ENCODE measurements at places on chromosomes 1 and 21.

DNA sequence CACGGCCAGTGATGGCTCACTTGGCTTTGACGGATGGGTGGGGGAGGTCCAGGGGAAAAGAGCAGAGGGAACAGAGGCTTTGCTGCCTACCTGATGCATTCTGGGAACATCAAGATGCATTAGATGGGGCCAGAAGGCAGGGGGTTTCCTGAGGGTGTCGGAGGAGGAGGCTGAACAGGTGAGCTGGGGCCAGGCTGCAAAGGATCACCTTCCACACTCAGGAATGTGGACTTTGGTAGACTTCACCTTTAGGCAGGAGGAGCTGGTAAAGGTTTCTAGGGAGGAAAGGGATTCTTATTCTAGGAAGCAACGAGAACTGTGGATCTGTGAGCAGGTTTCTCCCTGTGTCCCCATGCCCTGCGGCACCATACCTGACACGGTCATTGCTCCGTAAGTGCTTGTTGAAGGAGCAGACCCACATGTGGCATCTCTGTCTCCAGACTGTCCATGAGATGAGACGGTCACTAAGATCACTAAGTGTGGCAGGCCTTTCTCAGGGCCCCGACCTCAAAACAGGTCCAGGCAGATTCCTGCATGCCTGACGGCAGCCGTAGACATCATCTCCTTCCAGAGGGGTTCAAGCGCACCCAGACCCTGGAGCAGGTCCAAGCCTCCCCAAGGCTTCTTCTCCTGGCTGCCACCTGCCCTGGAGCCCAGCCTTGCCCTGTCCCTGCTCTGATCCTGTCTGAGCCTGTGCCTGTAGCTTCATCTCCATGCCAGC lies 89.1 kb upstream of the SLC25A33 start:
- no peak for DNase-seq

DNA sequence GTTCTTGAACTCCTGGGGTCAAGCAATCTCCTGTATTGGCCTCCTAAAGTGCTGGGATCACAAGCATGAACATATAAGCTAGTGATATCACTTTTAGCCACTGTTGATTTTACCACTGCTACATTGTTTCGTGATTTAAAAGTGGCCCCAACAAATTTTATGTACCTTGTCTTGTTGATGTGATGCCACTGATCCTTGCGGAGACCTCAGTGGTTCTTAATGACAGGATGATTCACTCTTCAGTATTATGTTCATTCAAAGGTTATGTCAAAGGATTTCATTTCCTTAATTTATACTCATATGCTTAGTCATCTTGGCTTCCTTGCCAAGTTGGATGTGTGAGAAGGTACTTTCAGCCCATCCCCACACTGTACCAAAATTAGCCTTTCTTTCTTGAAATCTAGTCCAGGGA lies 12.1 kb downstream of the PRKACB start:
- DNase-seq: no peak

DNA sequence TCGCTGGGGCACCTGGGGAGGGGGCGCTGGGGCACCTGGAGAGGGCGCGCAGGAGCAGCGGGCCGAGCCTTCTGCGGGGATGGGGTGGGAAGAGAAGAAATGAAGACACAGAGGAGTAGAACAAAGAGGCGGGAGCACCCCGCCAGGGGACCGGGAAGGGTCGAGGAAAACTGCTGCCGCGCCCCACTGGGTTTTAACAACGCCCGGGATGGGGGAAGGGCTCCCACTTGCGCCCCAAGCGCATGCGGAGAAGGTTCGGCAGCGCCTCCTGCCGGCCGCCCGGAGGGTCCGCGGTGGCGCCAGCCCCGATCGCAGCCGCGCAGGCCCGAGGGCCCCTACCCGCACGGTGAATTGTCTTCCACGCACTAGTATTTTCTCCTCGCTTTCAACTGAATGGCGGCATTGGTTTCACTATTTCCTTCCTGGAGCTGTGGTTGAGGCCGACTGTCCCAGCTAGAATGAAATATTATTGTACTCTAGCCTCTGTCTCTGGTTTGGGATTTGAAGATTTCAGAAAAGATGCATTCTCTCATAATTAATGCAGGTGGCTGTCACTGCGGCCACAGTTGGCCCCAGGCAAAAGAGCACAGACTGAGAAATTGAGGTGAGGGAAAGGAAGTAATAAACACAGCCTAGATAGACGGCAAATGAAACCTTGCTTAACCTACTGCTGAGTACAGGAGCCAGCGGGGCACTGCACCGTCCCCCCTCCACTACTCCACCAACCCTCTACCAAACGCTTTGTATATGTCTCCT lies 57.3 kb downstream of the MAB21L3 start:
- peak; percentile 81 for DNase-seq

- no peak for DNase-seq
Measured at GRCh38 chr1:225651376-225651871, 1.5 kb downstream of the ENAH start.

DNA sequence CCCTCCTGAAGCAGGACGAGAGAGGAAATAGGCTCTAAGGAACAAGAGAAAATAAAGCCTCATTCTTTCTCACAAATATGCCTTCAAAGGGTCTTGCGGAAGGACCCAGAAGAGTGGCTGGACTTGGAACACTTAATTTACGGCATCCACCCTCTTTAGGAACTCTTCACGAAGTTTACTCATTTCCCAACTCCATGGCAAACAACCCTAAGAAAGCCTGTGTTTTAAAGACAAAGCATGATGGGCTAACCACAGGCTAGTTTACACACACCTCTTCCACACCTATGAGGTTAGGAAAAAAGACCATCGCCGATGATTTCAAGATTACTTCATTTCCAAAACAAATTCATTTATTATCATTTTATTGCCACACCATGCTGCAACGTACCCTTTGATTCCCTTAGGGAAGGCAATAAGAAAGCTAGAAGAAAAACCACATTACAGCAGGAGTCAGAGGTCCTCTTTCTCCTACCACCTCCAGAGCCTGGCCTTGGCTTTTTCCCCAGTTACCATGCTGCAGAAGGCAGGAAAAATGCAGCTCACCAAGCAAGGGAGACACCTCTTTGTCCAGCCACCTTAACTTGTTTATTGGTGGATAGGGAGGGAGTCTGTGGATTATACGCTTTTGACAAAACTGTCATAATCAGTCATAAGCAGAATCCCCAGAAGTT lies 29.6 kb downstream of the CHI3L2 start:
- no peak for DNase-seq

- DNase-seq: no peak
Measured at GRCh38 chr21:17931080-17931479, 111.9 kb upstream of the C21orf91 start.

DNA sequence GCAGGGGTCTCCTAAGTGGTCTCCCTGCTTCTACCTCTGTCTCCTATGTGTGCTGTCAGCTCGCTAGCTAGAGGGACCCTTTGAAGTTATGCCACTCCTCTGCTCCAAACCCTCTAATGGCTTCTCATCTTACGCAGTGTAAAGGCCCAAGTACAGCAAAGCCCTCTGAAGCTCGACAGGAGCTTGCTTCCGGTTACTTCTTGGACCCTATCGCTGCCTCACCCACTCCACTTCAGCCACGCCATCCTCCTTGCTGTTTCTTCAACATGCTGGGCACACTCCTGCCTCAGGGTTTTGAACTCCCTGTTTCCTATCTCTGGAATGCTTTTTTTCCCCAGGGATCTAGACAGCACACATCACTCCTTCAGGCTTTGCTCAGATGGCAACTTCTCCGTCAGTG lies 102.3 kb upstream of the F3 start:
- DNase-seq: no peak

DNA sequence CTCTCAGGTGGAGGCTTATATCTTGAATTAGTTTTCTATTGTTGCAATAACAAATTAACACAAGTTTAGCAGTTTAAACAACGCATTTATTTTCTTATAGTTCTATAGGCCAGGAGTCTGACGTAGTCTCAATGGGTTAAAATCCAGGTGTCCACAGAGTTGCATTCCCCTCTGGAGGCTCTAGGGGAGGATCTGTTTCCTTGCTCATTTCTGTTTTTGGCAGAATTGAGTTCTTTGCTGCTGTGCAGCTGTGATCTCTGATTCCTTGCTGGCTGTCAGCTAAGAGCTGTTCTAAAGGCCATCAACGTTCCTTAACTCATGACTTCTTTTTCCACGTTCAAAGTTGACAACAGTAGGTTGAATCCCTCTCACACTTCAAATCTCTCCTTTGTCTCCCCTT lies 31.8 kb downstream of the S100A10 start:
- DNase-seq: no peak

- no peak for DNase-seq
Measured at GRCh38 chr1:99917214-99917613, 52.6 kb upstream of the SLC35A3 start.

GRCh38 chr1:160166166-160166868 lies 14.9 kb downstream of the ATP1A4 start:
- DNase-seq: no peak

DNA sequence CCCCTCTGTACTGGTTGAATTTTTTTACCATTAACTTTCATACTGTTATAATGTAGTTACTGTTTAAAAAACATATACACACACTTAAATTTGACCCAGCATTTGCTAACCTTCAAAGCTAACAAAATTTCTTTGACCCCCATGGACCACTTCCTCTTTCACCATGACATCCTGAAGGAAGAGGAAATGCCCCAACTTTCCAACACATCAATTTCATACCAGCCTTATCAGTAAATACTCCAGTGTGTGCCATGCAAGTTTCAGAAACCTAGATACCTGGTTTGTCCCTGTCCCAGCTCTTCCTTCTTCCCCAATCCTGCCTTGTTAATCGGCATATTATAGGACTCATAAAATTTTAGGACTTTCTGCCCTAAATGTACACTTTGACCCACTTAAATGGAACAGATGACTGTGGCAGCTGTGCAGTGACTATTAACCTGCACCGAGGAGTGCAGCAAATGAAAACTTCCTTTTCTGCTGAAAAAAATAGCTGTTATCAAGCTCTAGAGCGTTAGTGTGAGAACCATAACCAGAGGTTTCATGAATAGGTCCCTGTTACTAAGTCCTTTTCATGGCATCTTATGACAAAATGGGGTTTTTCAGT lies 54.1 kb downstream of the DTL start:
- DNase-seq: no peak

GRCh38 chr1:154351363-154352068 lies 26.2 kb downstream of the ATP8B2 start:
- DNase-seq: no peak

DNA sequence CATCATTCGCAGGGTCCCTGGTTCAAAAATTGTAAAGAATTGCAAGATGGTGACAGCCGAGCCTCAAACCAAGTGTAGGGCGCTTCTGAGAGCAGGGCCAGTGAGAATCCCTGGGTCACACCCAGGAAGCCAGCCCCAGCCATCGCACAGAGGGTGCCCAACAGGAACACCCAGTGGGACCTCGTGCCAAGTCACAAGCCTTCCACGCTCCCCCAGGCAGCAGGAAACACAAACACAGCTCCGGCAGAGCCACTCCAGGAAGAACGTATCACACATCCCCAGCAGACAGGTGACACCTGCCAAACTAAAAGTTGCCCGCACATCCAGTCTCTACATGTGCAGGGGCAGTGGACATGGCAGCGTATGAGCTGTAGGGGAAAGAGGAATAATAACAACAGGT lies 20.2 kb downstream of the DHRS3 start:
- DNase-seq: no peak

GRCh38 chr1:48414264-48414663 lies 57.7 kb downstream of the SPATA6 start:
- no peak for DNase-seq

DNA sequence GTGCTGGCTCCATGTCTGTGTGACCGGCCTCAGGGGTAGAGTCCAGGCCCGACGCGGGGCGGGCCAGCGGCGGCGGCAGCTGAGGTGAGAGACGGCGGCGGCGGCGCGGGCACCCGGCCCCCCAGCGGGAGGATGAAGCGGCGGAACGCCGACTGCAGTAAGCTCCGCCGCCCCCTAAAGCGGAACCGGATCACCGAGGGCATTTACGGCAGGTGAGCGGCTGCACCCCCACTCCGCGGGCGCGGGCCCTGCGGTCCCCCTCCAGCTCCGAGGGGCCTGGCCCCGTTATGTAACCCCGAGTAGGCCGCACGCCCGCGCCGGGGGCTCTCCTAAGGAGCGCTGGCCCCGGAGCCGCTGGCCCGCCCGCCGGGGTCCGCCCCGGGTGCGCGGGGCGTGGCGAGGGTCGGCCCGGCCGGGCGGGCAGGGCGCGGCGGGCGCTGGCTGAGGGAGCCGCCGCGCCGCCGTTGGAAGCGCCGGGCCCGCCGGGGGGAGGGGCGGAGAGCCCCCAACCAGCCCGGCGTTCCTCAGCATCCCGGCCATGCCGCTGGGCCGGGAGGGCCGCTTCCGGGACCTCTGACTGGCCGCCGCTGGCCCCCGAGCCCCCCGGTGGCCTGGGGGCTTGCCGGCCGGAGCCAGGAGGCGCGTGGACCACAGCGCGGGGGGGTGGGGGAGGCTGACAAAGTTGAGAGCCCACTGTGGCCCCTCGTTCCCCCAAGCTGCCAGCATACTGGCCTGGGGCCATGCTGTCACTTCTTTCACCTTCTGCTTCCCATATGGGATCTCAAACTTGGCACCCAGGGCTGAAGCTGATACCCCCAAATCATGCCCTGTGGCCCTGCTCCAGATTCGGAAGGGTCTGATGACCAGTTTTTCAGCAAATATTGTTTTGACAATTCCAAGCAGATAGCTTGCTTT lies 527 bp downstream of the MACO1 start:
- no peak for DNase-seq

GRCh38 chr1:228141226-228142044 lies 1.4 kb downstream of the GUK1 start:
- no peak for DNase-seq

DNA sequence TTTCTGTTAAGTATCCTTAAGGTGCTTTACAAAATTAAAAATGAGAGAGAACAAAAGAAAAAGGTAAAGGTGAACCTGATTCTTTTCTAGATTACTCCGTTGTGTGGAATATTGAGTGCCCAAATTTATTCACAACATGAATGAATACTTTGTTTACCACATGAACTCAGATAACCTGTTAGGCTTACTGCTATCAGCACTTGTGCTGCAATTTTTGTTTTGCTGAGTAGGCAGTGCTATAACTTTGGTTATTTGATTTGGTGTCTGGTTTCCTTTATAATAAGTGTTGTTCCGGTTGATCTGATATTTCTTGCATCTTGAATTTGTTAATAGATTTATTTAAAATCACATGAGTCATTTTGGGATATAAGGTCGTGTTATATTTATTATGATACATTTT lies 195.9 kb downstream of the NEGR1 start:
- DNase-seq: no peak

DNA sequence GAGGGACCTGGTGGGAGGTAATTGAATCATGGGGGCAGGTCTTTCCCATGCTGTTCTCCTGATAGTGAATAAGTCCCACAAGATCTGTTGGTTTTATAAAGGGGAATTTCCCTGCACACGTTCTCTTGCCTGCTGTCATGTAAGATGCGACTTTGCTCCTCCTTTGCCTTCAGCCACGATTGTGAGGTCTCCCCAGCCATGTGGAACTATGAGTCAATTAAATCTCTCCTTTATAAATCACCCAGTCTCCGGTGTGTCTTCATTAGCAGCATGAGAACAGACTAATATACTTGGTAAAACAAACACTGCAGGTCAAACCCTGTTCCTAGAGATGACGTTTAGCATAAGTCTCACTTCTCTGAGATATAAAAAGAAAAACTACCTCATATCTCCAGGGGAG lies 148.3 kb downstream of the MATN1 start:
- DNase-seq: no peak

GRCh38 chr1:173489149-173489600 lies 12.0 kb downstream of the PRDX6 start:
- no peak for DNase-seq

- DNase-seq: no peak
Measured at GRCh38 chr1:232372841-232373440, 257.0 kb downstream of the SIPA1L2 start.

- DNase-seq: no peak
Measured at GRCh38 chr1:8222789-8223188, 95.1 kb upstream of the SLC45A1 start.
